ENCODE measurements at places on chromosomes 1 and 21.

GRCh38 chr21:33695813-33696212 lies 53.5 kb downstream of the ITSN1 start:
- DNase-seq, result no peak

GRCh38 chr1:168706391-168706992 lies 22.5 kb downstream of the DPT start:
- no peak for DNase-seq

DNA sequence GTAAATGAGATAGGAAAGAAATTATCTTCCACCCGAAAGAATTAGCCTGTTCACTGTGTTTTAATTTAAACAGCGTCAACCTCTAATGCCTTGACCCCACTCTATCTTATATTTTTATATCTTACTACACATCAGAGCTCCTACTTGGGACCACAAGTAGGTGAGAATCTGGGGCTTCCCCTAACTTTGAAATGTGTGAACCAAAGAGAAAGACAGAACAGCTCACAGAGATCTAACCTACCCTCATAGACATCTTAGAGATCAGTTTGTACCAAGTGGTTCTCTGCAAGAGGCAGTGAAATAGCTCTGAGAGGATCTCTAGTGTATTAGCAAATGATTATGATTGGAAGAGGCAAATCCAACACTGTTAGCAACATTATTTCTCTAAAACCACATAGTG lies 31.0 kb upstream of the IFI16 start:
- no peak for DNase-seq

DNA sequence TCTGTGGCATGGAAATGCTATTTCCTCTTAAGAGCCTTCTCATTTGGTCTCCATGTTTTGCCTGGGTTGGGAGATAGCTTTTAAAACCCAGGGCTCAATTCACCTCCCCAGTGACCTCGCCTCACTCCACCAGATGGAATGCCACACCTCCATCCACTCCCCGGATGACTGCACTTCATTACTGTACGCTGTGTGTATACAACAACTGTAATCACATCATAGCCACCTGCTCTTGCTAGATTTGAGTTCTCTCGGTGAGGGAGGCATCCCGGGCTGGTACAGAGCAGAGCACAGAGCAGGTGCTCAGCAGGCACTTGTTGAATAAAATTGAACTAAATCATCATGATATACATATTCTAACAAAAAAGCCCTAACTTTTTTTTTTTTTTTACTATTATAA lies 26.0 kb downstream of the SDE2 start:
- DNase-seq, result no peak

Data from CD4-positive, alpha-beta T cell treated with Interferon gamma for 1 hour (primary cell).